Right lung (tissue), 10 donors: ENCODE measurements at places on chromosomes 4 and X. TPM values are rescaled to one million over a fixed set of nuclear protein-coding genes. Genes with fewer than 3 reads are reported as not detected.
A peak's percentile ranks its signal among the peaks of the same experiment; 100 is the strongest.

DUX4 gene
- polyA plus RNA-seq: not detected

BEX5 gene
- 3.0 TPM for polyA plus RNA-seq

ZNF711 gene
- polyA plus RNA-seq: 79.5 TPM

UBA6 gene
- polyA plus RNA-seq: 39.4 TPM

RADX gene
- 14.6 TPM for polyA plus RNA-seq

MAOA gene
- 58.2 TPM for polyA plus RNA-seq

REELD1 gene
- 0.46 TPM for polyA plus RNA-seq

SPP1 gene
- 91.3 TPM for polyA plus RNA-seq

GRCh38 chr4:70849291-70849690 lies 9.6 kb upstream of the GRSF1 start:
- no peak for DNase-seq

GRCh38 chrX:103651151-103651773 lies 22.5 kb downstream of the TCEAL1 start:
- peak; percentile 10 for DNase-seq

- no peak for DNase-seq
Observed at GRCh38 chr4:176839656-176840055, 46.9 kb upstream of the VEGFC start.

DNA sequence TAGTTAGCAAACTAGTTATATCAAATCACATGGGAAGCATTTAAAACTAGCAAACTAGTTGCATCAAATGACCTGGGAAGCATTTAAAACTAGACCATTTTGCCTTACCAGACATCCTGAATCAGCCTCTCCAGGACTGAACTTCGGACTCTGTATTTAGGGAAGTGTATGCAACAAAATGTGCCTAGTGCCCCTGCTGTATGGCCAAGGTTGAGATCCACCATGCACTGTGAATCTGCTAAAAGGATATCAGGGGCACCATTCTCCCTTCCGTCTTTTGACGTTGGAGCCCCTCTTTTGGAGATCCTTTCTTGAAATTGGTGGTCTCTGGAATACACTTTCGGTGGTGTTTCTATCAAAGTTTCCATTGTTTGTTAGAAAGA lies 49.5 kb downstream of the CCNI start:
- DNase-seq: no peak

- DNase-seq: no peak
Observed at GRCh38 chr4:146310319-146311021, 96.1 kb downstream of the REELD1 start.

DNA sequence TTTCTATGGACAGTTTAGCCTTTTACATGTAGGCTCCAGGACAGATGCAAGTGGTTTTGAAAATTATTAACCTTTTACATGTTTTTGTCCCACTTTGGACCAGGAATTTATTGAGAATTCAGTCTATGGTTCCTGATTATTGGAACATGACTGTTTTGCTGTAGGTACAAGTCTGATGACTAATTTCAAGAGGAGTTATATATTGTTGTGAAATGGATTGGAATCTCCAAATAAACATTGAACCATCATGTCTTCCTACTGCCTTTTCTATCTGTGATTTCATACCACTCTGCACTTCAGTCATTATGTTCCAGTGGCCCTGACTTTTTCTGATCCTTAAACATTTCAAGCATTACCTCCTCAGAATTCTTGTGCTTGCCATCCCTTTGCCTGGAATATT lies 35.9 kb downstream of the TBC1D19 start:
- no peak for DNase-seq

- DNase-seq: no peak
Observed at GRCh38 chr4:128221586-128221985, 66.0 kb downstream of the PGRMC2 start.

- DNase-seq: no peak
Observed at GRCh38 chrX:48676893-48677270, 6.7 kb upstream of the WAS start.

DNA sequence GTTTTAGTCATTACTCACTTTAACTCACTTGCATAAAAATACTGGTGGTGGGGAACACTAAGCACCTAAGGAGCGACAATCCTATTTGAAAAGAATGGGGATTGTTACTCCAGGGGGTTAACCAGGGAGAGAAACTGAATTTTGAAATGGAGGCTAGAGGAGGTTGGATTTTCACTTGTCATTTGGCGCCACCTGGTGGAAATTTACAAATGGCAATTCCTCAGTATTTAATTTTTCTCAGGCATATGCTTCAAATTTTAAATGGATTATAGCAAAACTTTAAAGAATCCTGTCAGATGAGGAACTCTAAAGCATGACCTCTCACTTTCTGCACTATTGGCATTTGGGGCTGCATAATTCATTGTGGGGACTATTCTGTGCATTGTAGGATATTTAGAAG lies 2.7 kb upstream of the GEMIN8 start:
- DNase-seq: no peak

DNA sequence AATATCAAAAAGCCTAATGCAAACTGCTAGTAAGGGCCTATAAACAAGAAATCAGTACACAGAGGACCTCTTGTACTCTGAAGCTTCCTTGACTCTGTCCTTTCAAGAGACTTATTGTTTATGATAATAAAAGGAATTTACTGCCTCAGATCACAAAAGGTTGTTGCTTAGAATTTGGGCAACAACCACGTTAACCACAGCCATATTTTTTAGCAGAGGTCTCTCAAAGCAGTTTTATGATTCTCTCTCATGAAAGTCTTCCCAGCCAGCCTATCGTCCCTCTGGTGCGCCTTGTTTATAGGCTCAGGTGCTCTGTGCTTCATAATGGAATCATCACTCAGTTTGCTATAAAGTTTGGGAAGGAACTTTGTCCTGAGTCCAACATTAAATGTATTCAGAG lies 270.6 kb downstream of the RCHY1 start:
- no peak for DNase-seq

GRCh38 chr4:139670775-139671174 lies 5.2 kb downstream of the MGST2 start:
- no peak for DNase-seq

- peak; percentile 70 for DNase-seq
Observed at GRCh38 chr4:56530269-56531148, 24.9 kb downstream of the ARL9 start.

DNA sequence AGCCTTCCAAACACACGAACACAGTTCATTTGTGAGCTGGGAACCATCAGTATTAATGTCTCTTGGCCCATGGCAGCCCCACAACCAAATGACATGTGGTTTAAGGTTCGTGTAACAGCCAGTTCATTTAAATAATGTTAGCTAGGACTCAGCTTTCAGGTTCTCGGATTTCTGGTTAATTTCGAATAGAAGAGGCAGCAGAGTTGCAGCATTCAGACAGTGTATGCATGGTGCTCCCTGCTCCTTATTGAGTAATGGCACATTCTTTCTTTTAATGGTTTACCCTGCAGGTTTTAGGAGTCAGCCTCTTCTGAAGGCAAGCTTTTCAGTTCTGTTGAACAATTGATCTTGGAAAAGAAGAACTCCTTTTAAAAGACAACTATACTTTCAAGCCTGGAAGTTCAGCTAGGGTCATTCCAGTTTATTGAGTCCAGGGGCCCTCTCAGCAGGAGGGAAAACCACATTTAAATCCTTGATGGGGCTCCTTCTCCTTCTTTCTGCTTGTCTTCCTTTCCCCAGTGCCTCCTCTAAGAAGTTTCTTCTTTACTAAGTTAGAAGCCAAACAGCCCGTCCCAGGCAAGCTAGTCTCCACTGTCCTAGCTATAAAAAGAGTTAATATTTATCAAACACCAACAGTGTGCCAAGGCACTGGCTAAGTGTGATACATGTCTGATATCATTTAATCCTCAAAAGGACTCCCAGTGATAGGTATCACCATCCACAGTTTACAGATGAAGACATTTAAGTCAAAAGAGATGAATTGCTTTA lies 5.0 kb upstream of the RNF175 start:
- no peak for DNase-seq

- DNase-seq: peak; percentile 13
Observed at GRCh38 chrX:123731258-123731986, 1.4 kb downstream of the THOC2 start.

DNA sequence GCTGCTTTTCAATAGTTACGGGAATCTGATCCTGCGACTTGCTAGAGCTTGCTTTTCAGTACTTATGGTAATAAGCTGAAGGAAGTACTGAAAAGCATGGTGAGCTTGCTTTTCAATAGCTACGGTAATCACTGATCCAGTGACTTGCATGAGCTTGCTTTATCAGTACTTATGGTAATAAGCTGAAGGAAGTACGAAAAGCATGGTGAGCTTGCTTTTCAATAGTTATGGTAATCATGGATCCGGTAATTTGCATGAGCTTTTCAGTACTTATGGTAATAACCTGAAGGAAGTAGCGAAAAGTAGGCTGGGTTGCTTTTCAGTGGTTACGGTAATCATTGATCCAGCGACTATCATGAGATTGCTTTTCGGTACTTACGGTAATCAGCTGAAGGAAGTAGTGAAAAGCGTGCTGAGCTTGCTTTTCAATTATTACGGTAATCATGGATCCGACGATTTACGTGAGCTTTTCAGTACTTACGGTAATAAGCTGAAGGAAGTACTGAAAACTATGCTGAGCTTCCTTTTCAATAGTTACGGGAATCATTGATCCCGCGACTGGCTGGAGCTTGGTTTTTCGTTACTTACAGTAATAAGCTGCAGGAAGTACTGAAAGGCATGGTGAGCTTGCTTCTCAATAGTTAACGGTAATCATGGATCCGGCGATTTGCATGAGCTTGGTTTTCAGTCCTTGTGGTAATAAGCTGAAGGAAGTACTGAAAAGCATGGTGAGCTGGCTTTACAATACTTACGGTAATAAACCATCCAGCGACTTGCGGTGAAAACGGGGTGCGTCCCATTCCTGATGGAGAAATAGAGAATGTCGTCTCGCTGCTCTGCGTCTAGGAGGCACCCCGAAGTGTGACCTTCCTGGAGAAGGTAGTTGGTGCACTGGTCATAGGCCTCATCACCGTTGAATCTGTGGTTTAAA lies 6.5 kb downstream of the CRLF2 start:
- DNase-seq: peak; percentile 70

DNA sequence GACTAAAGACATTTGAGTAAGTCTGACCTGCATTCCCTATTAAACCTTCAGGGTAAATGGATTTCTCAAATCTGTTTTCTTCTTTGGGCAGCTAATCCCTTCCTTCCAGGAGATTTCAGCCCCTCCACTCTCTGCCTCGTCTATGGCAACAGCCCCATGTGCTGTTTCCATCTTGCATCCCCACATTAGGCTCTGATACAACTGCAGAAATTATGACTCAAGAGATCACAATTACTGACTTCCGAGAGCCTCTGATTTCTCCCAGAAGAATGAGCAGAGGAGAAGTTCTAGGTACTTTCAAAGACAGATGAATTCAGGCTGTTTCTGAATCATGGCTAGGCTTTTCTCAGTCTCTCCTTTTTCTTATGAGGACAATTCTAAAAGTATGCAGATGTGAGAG lies 38.7 kb downstream of the RAI2 start:
- DNase-seq: no peak

GRCh38 chrX:152450076-152450475 lies 1.0 kb downstream of the GABRA3 start:
- DNase-seq: no peak

DNA sequence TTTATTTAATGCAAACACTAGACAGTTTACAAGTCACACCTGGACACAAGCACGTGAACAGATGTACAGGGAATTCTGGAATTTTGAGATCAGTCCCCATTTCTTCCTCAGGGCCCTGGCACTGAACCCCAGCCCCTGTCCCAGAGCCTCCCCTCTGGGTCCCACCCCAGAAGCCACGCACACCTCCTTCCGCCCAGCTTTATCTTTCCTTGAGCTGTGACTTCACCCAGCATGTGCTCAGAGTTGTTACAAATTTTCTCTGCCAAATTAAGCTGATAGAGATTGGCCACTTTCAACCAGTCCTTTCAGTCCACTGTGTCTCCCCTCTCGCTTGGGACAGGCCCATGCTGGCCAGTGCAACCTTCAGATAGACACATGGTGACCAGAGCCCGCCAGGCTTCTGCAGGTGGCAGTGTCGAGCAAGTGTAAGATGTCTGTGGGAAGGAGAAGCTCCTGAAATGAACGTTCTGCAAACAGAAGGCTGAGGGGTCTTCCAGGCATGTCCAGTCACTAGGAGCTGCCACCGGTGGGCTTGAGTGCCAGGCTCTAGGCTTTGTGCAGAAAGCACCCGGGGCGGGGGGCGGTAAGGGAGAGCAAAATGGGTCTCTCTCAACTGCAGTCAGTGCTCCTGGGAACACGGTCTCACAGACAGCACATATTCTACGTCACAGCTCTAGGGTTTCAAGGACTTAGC lies 73.3 kb downstream of the MTMR1 start:
- DNase-seq: no peak

- no peak for DNase-seq
Observed at GRCh38 chr4:61922766-61923165, 722.6 kb downstream of the ADGRL3 start.

GRCh38 chr4:89119836-89120235 lies 8.5 kb downstream of the TIGD2 start:
- DNase-seq: no peak

- no peak for DNase-seq
Observed at GRCh38 chr4:108937066-108937465, 174.2 kb upstream of the ETNPPL start.

GRCh38 chrX:31440546-31440945 lies 368.7 kb upstream of the FTHL17 start:
- DNase-seq: no peak

GRCh38 chr4:26302031-26302899 lies 18.5 kb upstream of the RBPJ start:
- no peak for DNase-seq

GRCh38 chr4:164261831-164262230 lies 492.1 kb upstream of the SMIM31 start:
- DNase-seq: no peak

GRCh38 chr4:30068234-30068633 lies 651.9 kb upstream of the PCDH7 start:
- no peak for DNase-seq

GRCh38 chr4:38785041-38785790 lies 2.4 kb upstream of the TLR10 start:
- no peak for DNase-seq

DNA sequence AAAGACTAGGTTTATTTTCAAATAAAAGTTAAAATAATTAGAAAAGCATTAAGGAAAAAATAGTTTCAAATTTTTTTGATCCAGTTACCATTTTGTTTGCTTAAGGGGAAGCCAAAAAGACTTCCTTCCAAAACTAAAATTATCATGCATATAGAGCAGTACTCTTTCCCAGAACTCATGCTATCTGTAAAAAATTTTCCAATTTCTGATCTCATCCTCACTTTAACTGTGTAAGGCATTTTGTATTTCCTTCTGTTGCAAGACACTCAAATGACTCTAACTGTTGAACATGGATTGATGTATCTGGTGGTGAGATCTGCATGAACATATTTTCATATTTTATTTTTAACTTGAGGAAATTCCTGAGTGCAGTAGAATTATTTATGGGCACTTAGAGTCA lies 150.1 kb downstream of the ADAM29 start:
- DNase-seq: no peak

GRCh38 chrX:63657821-63658220 lies 127.2 kb downstream of the ARHGEF9 start:
- no peak for DNase-seq

DNA sequence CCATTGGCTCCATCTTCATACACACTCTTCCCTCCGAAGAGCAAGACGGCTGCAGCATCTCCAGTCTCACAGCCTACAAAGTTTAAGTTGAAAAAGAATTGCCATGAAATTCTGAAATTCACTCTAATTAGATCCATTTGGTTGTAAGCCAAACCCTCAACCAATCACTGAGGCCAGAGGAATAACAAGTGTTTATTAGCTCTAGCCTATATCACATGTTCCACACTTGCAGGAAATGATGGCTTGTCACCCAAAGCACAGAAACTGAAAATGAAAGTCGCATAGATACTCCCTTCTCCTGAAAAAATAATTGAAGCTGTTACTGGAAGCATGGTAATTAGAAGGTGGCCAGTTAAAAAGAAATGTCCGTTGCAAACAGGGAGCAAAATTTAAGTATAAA lies 1071.8 kb downstream of the CCSER1 start:
- no peak for DNase-seq

- DNase-seq: no peak
Observed at GRCh38 chr4:130705023-130705422, 1609.1 kb downstream of the C4orf33 start.
